ENCODE measurements at places on chromosomes 16 and 17.

- no peak for DNase-seq
These were observed 84.6 kb downstream of the USP31 start for GRCh38 chr16:23064639-23065038.

- DNase-seq = no peak
These were observed 593 bp upstream of the WDR45B start for GRCh38 chr17:82648742-82649331.

DNA sequence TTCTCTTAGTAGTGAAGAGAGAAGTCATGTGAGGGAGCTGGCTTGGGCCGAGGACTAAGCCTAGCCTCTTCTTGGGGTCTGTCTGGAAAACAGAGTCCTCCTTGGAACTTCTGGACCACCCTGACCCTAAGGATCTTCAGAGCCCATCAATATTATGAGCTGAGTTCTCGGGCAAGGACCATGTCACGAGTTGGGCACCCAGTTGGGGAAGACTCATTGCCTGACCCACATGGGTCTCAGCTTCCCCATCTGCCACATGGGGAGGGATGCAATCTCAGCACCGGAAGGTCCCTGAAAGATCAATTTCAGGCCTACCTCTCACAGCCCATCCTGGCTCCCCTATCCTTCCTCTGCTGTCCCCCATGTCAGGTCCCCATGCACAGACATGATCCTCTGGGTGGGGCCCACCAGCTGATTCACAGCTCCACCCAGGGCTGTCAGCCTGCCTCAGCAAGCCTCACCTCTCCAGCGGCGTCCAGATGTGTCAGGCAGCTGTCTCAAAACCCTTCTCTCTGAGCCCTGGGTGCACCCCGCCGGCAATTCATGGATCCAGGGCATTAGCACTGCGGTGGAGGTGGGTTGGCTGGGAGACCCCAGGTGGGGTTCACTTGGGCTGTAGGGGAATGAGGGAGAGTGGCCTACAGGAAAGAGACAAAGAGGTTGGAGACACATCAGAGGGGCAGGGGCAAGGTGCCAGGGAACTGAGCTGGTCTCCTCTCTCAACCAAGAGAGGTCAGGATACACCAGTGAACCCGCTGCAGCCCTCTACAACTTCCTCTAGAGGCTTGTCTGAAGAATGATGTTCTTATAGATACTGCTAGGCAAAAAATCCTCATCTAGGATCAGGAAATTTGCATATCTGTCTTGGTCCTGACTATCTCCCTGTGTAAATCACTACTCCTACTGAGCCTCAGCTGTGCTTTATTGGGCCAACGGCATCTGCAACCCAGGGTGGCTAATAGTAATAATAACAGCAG, 1.8 kb downstream of the NLRP1 start:
- DNase-seq = peak; percentile 22

GRCh38 chr17:32349503-32349853, 479 bp upstream of the ZNF207 start:
- peak; percentile 26 for DNase-seq

DNA sequence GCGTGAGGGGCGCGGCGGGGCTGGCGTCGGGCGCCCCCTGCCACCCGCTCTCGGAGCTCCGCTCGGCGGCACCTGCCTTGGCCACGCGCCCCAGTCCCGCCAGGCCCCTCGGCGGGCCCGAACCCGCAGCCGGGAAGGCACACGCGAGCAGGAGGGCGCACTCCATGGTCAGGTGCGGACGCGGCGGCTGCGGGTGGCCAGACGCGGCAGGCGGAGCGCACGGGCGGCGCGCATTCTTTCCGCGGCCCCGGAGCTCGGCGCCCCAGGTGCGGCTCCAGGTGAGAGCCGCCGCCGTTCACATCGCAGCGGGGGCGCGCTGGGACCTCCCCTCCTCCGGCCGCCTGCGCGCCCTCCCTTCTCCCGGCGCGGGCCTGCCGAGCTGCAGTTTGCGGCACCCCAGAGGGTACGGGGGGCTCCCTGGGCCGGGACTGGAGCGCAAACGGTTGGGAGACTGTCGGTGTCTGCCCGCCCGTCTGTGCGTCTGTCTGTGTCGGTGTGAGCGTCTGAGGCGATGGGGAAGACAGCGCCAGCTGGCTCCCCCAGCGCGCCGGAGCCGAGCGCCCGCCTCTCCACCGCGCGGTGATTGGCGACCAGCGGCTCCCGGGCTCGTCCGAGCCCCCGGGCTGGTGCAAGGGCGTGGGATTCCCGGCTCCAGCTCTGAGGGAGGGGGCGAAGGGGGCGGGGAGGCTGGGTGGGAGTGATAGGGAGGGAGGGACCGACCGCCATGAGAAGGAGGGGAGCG, at the start of gene ADAMTS18:
Gene ADAMTS18 (minus strand): TSS at position 505 of the 742 bp plus-strand sequence. CDS start 339 bp downstream, at position 166.
- no peak for DNase-seq

GRCh38 chr16:77536809-77537208, 102.0 kb upstream of the ADAMTS18 start:
- DNase-seq = no peak
